ENCODE measurements at places on chromosomes 16 and 17.

GRCh38 chr16:88539652-88540345 lies 30.4 kb upstream of the ZC3H18 start:
- DNase-seq: no peak

DNA sequence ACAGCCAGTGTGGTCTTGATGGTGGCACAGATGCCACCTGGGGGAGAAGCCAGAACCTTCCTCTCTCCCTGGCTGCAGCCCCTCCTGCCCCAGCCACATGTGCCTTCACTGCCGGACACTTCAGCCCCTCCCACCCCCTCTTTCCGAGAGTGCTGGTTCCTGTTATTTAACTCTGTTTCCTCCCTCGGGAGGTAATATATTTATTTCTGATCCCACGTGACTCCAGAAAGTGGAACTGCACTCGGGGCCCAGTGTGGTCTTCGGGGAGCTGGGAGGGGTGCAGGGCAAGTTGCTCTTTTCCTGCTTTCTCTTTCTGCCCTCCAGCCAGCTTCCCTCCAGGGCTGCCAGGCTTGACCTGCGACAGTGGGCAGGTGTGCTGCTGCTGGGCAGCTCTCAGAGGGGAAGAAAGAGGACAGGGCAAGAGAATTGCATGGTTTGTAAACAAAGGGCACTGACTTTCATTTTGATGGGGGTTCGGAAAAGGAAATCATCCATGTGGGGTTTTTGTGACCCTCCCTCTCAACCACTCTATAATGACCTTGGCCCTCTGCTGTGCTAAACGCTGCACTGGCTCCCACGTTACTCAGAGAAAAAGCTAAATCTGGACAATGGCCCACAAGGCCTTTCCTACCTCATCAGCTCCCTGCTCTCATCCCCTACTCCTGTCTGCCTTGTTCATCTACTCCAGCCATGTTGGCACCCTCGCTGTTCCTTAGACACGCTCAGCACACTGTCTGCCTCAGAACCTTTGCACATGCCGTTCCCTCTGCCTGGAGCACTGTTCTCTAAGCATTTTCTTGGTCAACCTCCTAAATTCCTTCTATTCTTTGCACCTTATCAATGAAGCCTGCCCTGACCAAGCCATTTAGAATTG lies 8.2 kb upstream of the CIITA start:
- no peak for DNase-seq

- peak; percentile 9 for DNase-seq
Measured at GRCh38 chr17:78645421-78646295, 68.5 kb upstream of the DNAH17 start.

DNA sequence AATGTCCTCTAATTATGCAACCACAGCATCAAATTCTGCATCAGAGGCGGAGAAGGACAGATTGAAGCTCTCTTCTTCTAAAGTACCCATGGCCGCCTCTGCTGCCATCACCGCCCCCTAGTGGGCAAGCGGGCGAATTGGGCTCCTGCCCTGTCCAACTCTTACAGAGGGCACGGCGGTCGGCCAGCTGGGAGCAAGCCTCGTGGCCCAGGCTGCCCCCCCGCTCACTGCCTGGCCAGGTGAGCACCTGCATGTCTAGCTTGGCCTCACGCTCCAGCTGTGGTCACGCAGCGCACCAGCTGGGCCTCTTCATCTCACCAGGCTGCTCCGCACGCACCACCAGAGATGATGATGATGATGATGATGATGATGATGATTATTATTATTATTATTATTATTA lies 146.1 kb upstream of the TOM1L1 start:
- DNase-seq: no peak

DNA sequence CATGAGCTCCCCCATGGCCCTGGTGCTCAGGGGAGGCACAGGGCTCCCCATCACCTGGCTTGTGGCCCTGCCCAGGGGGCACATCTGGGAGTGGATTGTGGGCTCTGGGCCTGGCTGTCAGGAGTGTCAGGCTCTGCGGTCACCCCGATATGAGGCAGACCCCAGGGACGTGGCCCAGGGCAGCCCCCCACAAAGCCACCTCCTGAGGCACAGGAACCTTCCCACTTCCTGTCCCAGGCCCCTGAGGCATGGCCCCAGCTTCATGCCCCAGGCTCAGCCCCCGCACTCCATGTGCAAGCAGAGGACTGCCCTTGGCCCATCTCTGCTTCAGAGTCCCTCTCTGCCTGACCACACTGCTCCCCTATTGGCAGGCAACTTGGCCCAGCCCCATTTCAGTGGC lies 160.3 kb downstream of the PCTP start:
- no peak for DNase-seq

DNA sequence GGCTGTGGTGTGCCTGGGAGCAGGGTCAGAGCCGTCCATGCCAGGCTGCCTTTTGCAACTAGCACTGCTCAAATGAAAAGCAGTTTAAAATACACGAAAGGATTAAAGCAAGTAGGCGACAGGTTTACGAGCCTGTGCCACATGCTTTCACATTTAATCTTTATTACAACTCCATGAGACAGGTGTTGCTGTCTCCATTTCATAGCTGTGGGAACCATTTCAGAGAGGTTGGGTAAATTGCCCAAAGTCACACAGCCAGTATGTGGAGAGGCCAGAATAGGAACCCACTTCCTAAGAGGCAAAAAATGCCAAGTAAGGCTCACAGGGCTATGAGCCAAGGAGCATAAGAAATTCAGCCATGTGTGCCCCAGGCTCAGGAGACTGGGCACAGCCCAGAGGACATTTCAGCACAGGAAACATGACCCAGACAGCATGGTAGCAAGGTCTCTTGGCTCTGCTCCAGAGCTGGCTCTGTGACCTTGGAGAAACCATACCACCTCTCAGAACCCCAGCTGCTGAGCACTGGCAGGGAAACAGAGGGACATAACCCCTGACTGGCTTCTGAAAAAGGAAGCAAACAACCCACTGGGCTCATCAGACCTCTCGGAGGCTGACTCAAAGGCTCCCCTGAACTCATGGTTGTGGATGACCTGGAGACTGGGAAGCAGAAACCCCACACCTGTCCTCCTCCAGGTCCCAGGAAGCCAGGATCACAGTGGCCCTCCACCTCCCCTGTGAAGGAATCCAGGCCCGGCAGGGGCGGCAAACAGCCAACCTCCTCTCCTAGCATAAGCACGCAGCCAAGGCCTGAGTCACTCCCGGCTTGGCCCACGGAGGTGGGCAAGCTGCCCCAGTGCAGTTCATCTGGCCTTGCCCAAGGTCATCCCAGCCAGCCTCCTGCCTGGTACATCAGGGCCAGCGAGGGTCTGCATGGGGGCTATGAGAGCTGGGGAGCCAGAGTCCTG lies 40.3 kb upstream of the MRPS23 start:
- peak; percentile 97 for DNase-seq

GRCh38 chr17:69466905-69467667 lies 52.6 kb downstream of the MAP2K6 start:
- peak; percentile 22 for DNase-seq

GRCh38 chr16:62717026-62717425 lies 680.8 kb upstream of the CDH8 start:
- DNase-seq: no peak

GRCh38 chr17:76208120-76208519 lies 32.2 kb downstream of the RNF157 start:
- DNase-seq: no peak

GRCh38 chr17:35747540-35748017 lies 5.5 kb downstream of the GAS2L2 start:
- peak; percentile 88 for DNase-seq

DNA sequence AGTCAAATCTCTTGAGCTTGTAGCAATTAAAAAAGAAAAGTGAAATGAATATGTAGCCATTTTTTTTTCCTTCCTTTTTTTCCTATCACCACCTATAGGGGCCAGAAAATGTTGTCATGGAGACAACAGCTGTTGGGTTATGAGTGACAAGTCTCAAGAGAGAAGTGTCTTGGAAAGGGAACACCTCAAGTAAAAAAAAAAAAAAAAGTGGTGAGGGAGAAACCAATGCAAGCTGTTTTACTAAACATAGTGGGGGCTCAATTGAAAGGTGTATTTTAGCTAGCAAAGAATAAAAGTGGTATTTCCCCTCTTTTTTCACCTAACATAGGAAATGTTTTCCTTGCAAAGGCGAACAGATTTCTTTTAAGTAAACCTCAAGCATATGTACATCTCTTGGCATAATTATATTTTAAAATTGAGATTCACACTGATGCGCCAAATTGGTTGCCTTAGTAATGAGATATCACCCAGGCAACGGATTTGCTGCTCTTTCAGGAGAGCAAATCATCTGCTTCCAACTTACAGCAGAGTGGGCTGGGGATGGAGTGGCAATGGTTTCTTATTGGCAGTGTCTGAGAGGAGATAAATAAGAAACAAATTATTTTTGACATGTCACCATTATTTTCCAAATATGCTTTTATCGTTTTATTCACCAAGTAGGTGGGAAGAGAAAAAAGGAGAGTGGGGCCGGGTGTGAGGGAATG lies 183.6 kb downstream of the MYO1D start:
- DNase-seq: no peak

GRCh38 chr17:44915862-44916780 lies 821 bp upstream of the GFAP start:
- DNase-seq: no peak

- DNase-seq: no peak
Measured at GRCh38 chr17:36498155-36498554, 11.7 kb downstream of the ZNHIT3 start.

DNA sequence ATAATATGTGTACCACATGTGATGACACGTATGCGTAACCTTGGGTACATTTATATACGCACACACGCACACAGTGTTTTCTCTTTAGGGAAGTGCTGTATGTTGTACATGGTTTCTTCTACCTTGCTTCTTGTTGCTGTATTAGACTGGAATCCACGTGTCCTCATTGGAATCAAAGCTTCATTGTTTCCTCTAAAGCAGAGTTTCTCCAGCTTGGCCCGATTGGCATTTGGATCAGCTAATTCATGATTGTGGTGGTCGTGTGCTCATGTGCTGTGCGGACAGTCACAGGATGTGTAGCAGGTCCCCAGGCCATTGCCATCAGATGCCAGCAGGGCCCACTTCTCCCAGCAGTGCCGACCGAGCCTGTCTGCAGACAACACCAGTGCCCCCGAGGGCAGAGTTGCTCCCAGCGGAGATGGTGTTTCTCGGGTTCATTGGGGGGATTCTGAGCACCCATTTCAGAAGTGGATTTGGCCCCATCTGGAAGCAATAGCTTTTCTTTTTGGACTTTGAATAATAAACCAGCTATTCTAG lies 148.4 kb downstream of the RPTOR start:
- DNase-seq: no peak

- no peak for DNase-seq
Measured at GRCh38 chr16:7216719-7217118, 115.9 kb upstream of the RBFOX1 start.

GRCh38 chr16:57621521-57622271 lies 6.7 kb upstream of the ADGRG1 start:
- DNase-seq: peak; percentile 9

GRCh38 chr16:78570399-78571141 lies 471.1 kb downstream of the WWOX start:
- DNase-seq: no peak

DNA sequence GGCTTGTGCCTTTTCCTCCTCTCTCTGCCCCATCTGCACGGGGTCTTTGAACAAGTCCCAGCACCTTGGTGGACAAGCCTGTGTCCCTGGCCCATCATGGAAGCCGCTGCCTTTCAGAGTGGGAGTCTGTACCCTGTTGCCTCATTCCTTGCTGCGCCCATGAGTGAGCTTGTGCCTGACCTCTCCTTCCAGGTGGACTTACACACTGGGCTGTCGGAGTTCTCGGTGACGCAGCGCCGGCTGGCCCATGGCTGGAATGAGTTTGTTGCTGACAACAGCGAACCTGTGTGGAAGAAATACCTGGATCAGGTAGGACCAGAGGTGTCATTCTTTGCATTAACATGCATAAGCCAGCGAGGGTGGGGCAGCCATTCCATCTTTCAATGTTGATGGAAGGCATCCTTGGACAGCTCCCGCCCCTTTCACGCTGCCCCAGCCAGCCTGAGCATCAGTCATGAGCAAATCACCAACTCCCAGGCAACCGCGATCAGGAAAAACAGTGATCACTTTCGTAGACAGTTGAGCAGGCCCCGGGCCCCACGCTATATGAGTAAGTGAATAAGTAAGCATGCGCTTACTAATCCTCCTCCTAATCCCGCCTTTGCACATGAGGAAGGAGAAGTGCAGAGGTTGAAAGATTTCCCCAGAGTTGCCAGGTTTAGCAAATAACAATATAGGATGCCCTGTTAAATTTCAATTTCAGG lies 36.8 kb downstream of the ATP2C2 start:
- no peak for DNase-seq

DNA sequence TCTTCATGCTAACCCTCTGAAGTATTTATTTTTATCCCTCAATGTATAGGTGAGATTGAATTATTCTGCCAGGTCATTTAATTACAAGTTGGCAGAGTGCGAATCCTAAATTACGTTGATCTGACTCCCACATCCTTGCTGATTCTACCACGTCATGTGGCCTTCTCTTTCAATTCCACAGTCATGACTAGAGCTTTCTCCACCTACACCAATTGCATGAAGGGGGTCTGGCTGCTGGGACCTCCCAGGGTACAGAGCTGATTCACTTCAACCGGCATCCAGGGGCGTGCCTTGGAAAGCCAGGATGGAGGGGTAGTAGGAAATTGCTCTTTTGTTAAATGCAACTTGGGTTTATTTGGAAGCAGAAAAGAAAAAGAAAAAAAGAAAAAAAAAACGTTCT lies 41.1 kb upstream of the CDH13 start:
- DNase-seq: peak; percentile 85

GRCh38 chr16:13923703-13924298 lies 3.8 kb downstream of the ERCC4 start:
- peak; percentile 74 for DNase-seq

DNA sequence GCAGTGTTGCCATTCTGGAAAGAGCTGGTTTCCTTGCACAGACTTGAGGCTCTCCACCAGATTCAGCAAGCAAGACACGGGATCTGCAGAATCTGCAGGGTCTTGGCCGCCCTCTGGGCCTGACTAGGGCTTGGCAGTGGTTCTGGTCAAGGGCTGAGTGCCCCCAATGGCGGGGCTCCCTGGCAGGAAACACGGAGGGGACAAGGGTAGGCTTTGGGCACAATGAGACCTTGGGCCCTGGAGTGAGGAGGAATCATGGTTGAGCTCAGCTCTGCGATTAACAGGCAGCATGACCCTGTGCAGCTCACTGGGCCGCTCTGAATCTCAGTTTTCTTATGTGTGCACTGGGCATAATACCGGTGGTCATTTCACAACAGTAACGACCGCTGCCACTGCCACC lies 249.9 kb downstream of the GSG1L start:
- DNase-seq: no peak

Data from GM23248 (cell line).